ENCODE measurements at places on chromosomes 11 and 22.

GRCh38 chr11:85062659-85063058, 564.5 kb downstream of the DLG2 start:
- no peaks in the 10 kb centered on the region for H3K36me3 ChIP-seq
- no peaks in the 10 kb centered on the region for H3K27me3 ChIP-seq
- DNase-seq, result no peak
- no peaks in the 10 kb centered on the region for H3K4me1 ChIP-seq
- no peak overlapping the region for H3K4me3 ChIP-seq

DNA sequence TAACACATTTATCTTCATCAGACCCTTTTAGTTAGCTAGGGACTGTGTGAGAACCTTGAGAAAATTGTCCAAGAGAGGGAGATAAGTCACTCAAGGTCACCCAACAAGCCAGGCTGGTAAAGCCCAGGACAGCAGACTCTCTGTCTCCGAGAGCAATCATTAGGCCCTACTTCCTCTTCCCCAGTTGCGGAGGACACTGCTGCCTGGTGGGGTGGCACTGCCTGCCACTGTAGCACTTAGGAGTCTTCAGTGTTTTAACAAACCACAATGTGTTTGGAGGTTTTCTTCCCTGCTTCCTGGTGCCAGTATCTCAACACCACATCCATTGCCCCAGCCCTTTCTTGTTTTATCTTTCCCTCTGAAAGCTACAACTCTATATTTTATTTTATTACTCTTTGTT, 132.1 kb upstream of the LDLRAD3 start:
- H3K4me1 ChIP-seq, result no peaks in the 10 kb centered on the region
- H3K4me3 ChIP-seq, result no peak overlapping the region
- DNase-seq, result no peak

- no peaks in the 10 kb centered on the region for H3K4me1 ChIP-seq
- H3K27me3 ChIP-seq, result no peaks in the 10 kb centered on the region
- H3K27ac ChIP-seq, result no peak overlapping the region
- peaks cover 23% of the 10 kb centered on the region for H3K36me3 ChIP-seq
- DNase-seq, result no peak
Measured at GRCh38 chr11:69144316-69145049, 11.3 kb upstream of the SMIM38 start.

- H3K36me3 ChIP-seq, result peaks cover 5% of the 10 kb centered on the region
- H3K27me3 ChIP-seq, result no peaks in the 10 kb centered on the region
- no peak for DNase-seq
- no peak overlapping the region for H3K27ac ChIP-seq
- H3K4me1 ChIP-seq, result no peaks in the 10 kb centered on the region
Measured at GRCh38 chr11:20459865-20460264, 72.3 kb downstream of the PRMT3 start.

DNA sequence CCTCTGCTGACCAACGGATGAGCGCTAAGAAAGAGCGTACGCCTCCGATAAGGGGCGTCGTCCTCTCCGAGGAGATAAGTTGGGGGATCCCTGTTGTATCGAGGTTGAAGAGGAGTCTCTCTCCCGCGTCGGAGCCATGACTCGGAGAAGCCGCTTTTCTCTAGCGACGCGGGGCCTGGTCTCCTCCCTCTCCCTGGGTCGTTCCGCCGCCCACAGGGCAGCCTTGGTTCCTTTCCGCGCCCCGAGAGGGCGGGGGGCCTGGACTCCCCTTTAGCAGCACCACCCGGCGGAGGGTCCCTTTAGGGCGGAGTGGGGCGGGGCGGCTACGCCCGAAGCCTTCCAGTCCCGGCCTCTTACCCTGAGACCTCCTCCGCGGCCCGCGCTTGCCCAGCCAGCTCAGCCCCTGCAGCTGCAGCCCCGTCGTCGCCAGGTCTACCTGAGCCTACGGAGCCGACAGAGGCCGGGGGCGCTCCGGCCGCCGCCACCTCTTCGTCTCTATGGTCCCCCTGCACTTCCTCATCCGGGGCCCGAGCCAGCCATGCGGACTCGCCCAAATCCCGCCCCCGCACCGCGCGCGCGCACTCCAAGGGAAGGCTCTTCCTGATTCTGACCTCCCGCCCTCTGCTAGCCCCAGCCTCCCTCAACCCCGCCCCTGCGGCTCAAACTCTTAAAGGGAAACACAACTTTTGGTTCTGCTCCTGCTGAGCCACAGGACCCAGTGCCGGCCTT, at the start of gene PRR14L:
Gene PRR14L (minus strand): TSS at position 497 of the 729 bp plus-strand sequence. CDS start 11,272 bp downstream, outside the sequence.
- peaks cover 7% of the 10 kb centered on the region for H3K4me1 ChIP-seq
- peak within 1 kb of the TSS; percentile 95 for H3K4me3 ChIP-seq
- peak; percentile 97 for DNase-seq

DNA sequence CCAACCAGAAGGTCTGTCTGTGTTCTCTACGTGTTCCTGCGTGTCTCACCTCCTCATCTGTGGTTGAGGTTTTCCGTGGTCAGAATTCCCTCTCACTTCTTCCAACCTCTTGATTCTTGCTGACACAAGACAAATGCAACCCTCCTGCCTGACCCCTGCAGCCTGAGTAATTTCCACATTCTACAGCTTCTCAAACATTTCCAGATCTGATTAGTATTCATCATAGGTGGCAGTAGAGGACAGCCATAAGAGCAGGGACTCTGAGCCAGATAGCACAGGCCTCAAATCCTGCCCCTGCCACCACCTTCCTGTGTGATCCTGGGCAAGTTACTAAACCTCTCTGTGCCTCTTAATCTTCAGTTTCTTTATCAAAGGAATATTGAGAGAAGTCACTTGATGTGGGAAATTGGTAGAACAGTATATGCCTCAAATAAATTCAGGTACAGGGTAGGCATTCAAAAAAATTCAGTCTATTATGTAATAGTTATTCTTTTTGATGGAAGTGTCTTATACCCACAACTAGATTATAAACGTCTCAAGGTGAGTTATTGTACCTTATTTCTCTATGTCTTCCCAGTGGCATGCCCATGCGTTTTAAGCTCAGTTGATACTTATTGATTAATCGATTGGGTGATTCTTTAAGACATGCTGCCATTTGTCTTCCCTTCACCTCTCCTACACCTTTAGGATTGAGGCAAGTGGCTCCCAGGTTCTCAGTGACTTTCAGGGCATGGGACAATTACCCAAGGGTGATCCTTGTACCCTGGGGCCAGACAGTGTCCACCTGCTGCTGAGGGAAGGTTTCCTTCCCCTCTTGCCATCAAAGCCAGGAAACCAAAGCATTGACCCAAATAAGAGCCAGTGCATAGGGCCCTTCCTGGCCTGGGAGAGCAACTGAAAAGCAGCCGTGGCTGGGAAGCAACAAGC, 19.6 kb downstream of the POU2AF1 start:
- no peaks in the 10 kb centered on the region for H3K36me3 ChIP-seq
- no peak overlapping the region for H3K4me3 ChIP-seq
- H3K27ac ChIP-seq, result no peak overlapping the region
- H3K4me1 ChIP-seq, result no peaks in the 10 kb centered on the region

DNA sequence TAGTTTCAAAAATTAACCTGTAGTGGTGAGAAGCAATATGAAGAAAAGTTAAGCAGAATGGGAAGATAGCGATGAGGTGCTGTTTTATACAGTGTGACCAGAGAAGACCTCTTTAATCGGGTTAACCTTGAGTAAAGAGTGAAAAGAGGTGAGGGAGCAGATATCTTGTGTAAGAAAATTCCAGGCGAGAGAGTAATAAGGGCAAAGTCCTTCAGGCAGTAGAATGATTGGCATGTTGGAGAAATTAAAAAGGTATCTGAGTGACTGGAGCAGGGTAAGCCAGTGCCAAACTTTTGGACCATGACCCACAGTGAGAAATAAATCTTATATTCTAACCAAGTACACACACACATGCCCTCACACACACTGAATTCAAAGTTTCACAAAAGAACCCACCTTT, 374.7 kb upstream of the LARGE1 start:
- DNase-seq, result no peak
- H3K4me1 ChIP-seq, result no peaks in the 10 kb centered on the region
- H3K36me3 ChIP-seq, result no peaks in the 10 kb centered on the region
- H3K4me3 ChIP-seq, result no peak overlapping the region
- H3K27me3 ChIP-seq, result no peaks in the 10 kb centered on the region

- no peak for DNase-seq
- H3K27me3 ChIP-seq, result no peaks in the 10 kb centered on the region
- H3K4me3 ChIP-seq, result no peak overlapping the region
- no peak overlapping the region for H3K27ac ChIP-seq
- no peaks in the 10 kb centered on the region for H3K36me3 ChIP-seq
Measured at GRCh38 chr22:47630741-47631534, 868.5 kb downstream of the TBC1D22A start.

DNA sequence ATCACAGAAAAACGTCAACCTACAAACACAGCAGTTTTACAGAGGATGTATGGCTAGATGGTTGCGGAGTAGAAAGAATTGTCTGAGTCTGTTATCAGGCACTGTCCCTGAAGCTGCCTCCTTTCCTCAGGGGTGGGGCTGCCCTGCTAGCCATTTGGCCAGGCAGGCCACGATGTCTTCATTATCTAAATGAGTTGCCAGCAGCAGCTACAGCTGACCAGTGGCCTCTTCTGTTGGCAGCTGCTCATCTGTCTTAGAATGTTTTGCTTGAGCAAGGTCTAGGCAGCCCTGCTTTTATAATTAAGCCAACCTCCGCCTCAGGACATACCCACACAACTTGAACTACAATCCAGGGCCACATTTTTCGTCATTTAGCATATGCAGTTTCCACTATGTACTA, 17.5 kb downstream of the SLC6A5 start:
- peaks cover 6% of the 10 kb centered on the region for H3K4me1 ChIP-seq
- no peaks in the 10 kb centered on the region for H3K36me3 ChIP-seq
- no peak overlapping the region for H3K4me3 ChIP-seq
- H3K27me3 ChIP-seq, result no peaks in the 10 kb centered on the region
- H3K27ac ChIP-seq, result no peak overlapping the region

DNA sequence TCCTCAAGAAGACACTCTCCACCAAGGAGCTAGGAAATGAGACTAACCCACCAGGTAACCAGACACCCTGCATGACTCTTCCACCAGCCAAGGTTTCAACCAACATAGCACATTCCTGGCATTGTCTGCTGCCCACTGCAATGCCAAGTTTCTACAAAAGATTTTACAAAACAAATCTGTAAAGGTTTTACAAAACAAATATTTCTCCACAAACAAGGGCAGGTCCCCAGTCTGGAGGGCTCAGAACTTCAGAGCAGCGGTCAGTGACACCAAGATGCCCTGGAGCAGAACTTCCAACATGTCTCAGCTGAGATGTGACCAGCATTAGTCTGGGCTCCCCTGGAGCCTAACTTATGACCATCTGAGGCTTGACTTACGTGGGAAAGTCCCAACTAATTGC, 14.0 kb downstream of the GALNT18 start:
- no peaks in the 10 kb centered on the region for H3K27me3 ChIP-seq
- no peak for DNase-seq
- no peaks in the 10 kb centered on the region for H3K36me3 ChIP-seq
- H3K4me1 ChIP-seq, result no peaks in the 10 kb centered on the region
- no peak overlapping the region for H3K27ac ChIP-seq

DNA sequence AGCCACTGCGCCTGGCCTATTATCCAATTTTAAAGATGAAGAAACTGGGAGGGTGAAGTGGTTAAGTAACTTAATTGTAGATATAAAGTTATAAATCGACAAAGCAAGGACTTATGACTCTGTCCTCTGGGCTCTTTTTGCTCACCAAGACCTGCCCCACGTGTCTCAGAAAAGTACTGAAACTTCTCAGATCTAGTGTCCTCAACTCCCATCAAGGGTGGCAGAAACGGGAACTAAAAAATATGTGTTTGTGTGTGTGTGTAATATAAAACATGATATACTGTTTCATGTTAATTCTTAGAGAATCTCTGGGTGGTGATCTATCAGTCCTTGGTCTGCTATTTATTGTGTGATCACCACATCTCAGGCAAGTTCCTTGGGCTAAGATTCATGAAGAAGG, 104.9 kb downstream of the GAB2 start:
- no peak for DNase-seq
- H3K27me3 ChIP-seq, result no peaks in the 10 kb centered on the region
- H3K27ac ChIP-seq, result no peak overlapping the region
- no peaks in the 10 kb centered on the region for H3K4me1 ChIP-seq

GRCh38 chr11:94597896-94598295, 30.7 kb downstream of the PIWIL4 start:
- DNase-seq, result no peak
- no peak overlapping the region for H3K27ac ChIP-seq
- H3K4me1 ChIP-seq, result no peaks in the 10 kb centered on the region
- H3K27me3 ChIP-seq, result no peaks in the 10 kb centered on the region

DNA sequence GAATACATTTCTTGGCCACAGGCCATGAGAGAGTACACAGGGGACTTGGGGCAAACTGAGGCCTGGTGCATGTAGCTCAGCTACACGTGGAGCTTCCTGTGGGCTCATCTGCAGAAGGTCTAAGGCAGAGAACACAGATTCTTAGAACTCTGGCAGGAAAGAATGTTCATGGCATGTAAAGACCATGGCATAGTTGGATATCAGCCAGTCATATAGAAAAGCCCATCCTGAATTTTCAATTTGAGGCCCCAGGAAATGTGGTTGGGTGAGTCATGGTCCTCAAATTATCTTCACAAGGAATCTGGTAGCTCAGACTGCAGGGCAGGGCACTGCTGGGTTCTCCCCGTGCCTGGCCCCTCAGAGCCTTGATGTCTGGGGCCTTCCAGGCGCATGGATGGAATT, 13.7 kb upstream of the ST3GAL4 start:
- H3K4me1 ChIP-seq, result peaks cover 14% of the 10 kb centered on the region
- peaks cover 55% of the 10 kb centered on the region for H3K36me3 ChIP-seq
- no peak overlapping the region for H3K4me3 ChIP-seq
- DNase-seq, result no peak
- H3K27ac ChIP-seq, result no peak overlapping the region

DNA sequence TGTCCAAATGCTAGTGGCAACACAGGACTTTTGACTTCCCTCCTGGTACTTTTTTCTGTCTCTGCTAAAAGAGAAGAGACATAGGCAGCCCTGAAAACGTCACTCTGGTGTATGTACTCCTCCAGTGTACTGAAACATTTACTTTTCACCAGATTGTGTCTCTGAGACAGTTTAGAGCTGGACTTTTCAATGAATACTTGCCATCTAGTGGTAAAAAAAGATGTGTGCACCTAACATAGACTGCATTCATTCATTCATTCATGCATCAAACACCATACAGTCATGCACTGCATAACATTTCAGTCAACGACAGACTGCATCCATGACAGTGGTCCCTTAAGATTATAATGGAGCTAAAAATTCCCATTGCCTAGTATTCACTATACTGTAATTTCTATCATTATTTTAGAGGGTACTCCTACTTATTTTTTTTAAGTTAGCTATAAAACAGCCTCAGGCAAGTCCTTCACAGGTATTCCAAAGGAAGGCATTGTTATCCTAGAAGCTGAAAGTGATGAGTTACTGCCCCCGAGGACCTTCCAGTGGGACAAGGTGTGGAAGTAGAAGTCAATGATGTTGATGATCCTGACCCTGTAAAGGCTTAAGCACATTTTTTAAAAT, 186.2 kb downstream of the SPON1 start:
- DNase-seq, result no peak
- H3K4me3 ChIP-seq, result no peak overlapping the region
- H3K27me3 ChIP-seq, result no peaks in the 10 kb centered on the region
